CD4-positive, alpha-beta T cell (primary cell): ENCODE measurements at places on chromosomes 3 and 15.

- no peak for DNase-seq
Observed at GRCh38 chr3:24401811-24402185, 92.9 kb downstream of the THRB start.

DNA sequence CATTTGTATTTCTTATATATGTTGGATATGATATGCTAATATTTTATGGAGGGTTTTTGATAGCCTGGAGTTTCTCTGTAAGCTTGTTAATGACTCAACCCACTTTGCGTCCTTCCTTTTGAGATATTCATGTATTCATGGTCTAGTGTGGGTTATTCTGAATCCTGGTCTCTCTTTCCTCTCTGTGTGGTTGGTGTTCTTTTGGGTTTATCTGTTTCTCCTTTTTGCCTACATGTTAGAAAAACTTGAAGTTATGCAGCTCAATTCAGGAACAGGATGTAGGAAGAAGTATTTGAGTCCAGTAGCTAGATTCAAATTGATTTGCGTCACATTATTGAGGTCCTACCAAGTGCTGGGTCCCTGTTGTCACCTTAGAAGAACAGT, 28.1 kb downstream of the CMTM7 start:
- no peak for DNase-seq

- peak; percentile 95 for DNase-seq
Observed at GRCh38 chr15:84653910-84654688, at the start of gene WDR73. Gene WDR73, minus strand, starts transcription at chr15:84654283. Its CDS starts 9 bp downstream, at chr15:84654274.

GRCh38 chr15:71651750-71652186, 158.6 kb upstream of the NR2E3 start:
- DNase-seq: no peak

GRCh38 chr3:52237006-52237656, 1.8 kb downstream of the TWF2 start:
- no peak for DNase-seq

DNA sequence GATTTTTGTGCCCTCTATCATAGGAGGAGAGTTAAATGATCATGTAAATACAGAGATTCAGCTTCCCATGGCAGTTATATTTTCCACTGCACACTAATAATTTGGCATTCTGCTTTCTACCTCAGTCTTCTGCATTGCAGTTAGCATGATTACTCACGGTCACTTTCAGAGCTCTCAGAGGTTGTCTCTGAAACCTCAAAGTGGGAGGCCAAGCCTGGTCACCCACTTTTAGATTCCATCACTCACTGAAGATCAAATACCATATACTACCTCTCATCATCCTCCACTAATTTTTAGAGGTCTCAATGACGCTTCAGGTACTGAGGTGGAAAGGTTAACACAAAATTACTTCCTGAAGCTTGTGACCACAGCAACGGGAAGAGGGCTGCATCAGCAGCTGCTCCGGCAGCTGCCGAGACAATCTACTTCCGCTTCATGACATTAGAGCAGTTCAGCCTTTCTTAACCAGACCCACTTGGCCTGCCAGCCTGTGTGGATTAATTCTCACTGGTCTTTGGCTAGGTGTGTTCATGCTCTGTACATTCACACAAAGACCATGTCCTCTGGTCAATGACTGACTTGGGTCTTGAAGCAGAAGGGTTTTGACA, 416.4 kb upstream of the PDZRN3 start:
- DNase-seq: no peak

GRCh38 chr3:37611771-37612170, 249.9 kb upstream of the CTDSPL start:
- DNase-seq: no peak

- DNase-seq: no peak
Observed at GRCh38 chr3:19427422-19428149, 279.3 kb downstream of the KCNH8 start.

DNA sequence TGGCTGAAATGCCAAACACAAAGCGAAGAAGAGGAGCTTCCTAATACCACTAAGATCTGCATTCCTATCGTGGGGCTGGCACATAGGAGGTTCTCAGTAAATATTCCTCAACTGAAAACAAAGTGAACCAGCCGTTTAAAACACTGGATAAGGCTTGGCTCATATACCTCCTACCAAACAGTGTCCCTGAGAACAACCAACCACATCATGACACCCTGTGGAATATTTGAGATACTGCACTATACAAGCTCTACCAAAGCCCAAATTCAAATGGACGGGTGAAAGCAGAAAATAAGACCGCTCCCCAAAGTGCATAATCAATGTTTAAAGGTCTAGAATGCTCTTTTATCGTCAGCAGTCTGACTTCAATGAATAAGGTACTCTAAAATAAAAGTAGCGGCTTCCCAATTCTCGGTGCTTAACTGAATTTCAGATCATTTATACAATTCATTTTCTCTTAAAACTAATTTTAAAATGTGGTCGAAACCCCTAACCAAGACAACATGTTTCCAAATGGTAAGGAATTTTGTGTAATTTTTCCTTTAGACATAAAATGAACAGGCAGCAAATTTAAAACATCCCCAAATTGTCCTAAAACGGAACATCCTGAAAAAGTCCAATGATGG, 425.8 kb downstream of the ERC2 start:
- no peak for DNase-seq

- DNase-seq: no peak
Observed at GRCh38 chr15:42474827-42475226, 16.1 kb downstream of the ZNF106 start.

- DNase-seq: no peak
Observed at GRCh38 chr3:133330065-133330464, 69.8 kb upstream of the BFSP2 start.

- DNase-seq: no peak
Observed at GRCh38 chr3:64011685-64012084, 11.6 kb downstream of the PSMD6 start.

- no peak for DNase-seq
Observed at GRCh38 chr3:137409584-137409983, 354.5 kb upstream of the SOX14 start.

GRCh38 chr3:154598166-154598565, 168.2 kb upstream of the GPR149 start:
- no peak for DNase-seq

DNA sequence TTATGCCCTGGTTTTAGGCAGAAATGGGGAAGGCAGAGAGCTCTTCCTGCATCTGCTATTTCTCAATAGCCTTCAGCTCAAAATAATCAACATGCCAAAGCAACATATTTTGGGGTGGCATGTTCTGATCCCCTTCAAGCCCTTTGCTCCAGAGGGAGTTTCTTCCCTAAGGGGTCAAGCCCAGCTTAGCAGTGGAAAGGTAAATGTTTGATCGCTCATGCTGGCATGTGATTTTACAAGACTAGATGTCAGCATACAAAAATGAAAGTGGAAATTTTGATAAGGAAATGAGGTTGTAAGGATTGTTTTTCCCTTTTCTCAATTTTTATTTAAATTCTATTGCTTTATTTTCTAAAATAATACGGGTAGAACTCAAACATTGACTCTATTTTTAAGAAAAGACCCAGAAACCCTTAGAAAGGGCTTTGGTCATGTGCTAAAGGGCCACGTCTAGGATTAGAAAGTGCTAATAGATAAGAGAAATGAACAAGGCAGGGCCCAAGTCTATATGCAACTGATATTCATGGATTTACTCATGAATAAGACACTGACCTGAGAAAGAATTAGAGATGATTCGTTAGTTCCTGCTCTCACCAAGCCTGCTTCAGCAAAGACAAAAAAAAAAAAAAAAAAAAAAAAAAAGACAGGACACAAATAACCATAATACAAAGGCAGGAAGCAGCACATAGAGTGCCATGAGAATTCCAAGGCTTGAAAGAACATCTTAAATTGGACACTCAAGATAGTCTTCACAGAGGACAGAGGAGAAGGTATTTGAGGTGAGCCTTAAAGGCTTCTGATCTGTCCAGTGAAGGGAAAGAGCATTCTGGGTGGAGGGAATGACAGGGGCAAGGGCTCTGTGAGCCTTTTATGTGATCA, 55.0 kb upstream of the NR2E3 start:
- DNase-seq: no peak

- no peak for DNase-seq
Observed at GRCh38 chr3:186193534-186194450, 84.9 kb upstream of the ETV5 start.

GRCh38 chr3:105367063-105367405, 325 bp downstream of the ALCAM start:
- no peak for DNase-seq

- DNase-seq: no peak
Observed at GRCh38 chr3:97970156-97970555, 2.1 kb downstream of the RIOX2 start.

DNA sequence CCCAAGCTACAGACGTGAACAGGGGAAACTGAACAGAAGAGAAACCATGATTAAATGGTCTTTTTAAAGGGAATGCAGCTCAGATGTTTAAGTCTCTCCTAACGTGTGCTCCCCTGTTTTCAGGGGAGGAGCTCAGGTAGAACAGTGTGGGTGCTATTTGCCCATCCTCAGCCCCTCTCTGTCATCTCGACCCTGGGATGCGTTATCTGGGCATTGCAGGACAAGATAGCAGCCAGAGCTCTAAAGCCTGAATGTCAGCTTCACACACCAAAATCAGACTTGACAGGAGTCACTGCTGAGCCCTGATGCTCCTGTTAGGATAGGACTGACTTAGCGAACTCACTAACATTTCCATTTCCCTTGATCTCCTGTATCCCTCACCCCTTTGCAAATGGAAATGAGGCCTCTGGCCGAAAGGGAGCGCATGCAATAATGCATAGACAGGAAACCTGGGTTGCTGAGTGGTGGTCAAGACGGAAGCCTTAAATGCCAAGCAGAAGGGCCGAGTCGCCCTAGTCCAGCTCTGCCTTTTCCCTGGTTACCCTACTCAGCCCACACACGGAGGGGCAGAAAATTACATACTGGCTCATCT, 234.9 kb upstream of the TPM1 start:
- no peak for DNase-seq

DNA sequence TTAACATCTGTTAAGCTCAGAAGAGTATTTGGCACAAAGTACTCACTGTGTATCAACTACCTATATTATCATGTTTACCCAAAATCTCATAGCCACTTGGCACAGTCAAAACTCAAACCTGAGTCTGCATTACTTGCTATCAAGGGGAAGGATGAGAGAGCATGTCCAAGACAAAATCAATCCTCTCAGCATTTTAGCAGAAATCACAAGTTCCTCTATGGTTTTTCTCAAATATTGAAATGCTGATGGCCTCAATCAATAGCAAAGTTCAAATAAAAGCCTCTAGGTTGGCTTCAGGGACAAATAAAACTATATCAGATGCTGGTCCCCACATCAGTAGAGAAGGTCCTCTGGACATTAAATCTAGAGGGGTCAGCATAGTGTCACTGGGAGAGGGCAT, 14.3 kb downstream of the TBC1D2B start:
- no peak for DNase-seq

- no peak for DNase-seq
Observed at GRCh38 chr3:153829606-153830170, 291.5 kb upstream of the ARHGEF26 start.

GRCh38 chr3:53526704-53527055, 32.3 kb downstream of the CACNA1D start:
- no peak for DNase-seq

- DNase-seq: no peak
Observed at GRCh38 chr3:16064642-16065414, 109.7 kb upstream of the GALNT15 start.

DNA sequence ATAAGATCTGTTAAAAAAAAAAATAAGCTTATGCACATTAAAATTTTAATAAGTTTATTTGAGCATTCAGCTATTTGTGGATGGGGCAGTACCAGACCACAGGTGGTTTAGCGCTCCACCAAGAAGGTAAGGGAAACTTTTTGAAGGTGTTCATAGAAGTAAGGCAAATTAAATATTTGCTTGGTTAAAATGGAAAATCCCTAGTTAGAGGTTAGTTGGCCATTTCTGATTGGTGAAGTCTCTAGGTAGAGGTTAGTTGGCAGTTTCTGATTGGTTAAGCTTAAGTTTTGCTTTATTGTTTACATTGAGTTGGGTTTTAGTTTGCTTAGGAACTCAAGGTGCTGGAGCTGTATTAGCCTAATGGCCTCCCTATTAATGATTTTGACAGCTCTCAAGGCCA, 30.7 kb downstream of the SCN11A start:
- no peak for DNase-seq

GRCh38 chr3:12943124-12944021, 102.0 kb upstream of the RPL32 start:
- DNase-seq: no peak

GRCh38 chr3:154849408-154849807, 230.7 kb upstream of the MME start:
- no peak for DNase-seq

- DNase-seq: no peak
Observed at GRCh38 chr3:17155951-17156350, 271.2 kb downstream of the PLCL2 start.

DNA sequence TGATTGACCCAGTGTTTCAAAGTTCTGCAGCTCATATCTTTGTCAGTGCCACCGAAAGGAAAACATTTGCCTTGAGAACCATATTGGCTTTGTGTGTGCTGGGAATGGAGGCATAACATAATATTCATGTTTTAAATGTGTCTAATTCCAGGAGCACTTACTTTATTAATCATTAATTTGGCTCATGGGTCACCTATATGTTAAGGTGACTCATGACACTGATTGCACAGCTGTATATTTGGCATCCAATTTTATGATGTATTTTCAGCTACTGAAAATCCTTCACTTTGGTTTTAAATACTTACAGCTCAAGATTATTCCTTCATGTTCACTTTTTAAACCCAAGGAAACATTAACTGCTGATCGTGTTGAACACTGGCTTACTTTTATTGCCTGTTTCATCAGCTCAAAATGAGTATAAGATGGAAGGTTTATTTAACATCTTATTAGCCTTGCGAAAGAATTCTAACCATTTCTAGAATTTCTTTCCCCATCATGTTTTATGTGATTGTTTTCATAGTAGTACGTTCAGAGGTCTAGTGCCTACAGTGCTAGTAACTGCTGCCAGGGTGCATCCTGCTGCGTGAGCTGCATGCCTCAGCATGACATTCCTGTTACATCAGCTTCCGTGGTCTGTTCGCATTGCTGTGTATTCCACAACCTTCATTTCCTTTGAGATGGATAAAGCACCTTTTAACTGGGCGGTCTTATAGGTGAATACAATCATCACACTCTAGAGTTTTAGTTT, 63.7 kb downstream of the LRCH3 start:
- DNase-seq: no peak

DNA sequence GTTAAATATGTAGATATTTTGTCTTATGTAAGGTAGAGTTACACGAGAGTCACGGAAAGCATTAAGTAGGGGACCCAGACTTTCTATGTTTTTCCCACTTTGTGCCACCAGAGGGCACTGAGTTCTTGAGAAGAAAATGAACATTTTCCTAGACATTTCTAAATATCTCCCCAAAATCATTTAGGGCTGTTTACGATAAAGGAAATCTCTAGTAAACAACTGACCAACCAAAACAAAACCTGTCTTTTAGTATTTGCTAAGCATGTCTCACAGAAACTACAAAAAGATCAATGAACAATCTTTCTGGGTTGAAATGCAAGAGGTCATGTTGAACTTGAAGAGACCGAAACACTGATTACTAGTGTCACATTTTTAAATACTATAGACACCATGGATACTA, 16.1 kb downstream of the POU1F1 start:
- DNase-seq: no peak

DNA sequence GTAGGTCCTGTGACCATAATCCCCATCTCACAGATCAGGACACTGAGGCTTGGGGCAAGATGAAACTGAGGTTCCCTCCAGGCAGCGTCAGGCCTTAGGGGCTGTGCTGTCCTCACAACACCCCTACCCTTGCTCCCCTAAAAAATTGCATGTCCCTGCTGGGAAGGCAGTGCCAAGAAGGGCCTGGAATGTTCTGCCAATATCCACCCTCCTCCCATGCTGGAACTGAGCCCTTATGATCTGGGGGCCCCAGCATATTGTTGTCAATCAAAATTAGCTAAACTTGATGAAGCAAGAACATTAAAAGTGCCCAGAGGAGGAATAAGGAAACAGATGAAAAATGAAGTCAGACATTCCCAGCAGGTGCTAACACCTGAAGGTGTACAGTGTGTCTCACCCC, 13.4 kb upstream of the RTP3 start:
- no peak for DNase-seq
